Activated naive CD8-positive, alpha-beta T cell treated with anti-CD3 and anti-CD28 coated beads, Interleukin-2, amount 10 ng/mL, durations not matched to agents 7 days and 5 days (primary cell): ENCODE measurements at places on chromosomes 1 and 21. TPM values are rescaled to one million over a fixed set of nuclear protein-coding genes. Genes with fewer than 3 reads are reported as not detected.

Gene TSACC
- total RNA-seq: not detected

Gene CELA3A
- not detected for total RNA-seq

Gene SLAMF9
- not detected for total RNA-seq

Gene TNFRSF1B
- 215 TPM for total RNA-seq

Gene GNAT2
- 0.22 TPM for total RNA-seq

Gene MATN1
- total RNA-seq: not detected

Gene FAM78B
- not detected for total RNA-seq

Gene LAMC2
- not detected for total RNA-seq

Gene FMO1
- not detected for total RNA-seq

Gene HENMT1
- 32.3 TPM for total RNA-seq

Gene E2F2
- 44.2 TPM for total RNA-seq

Gene DNALI1
- not detected for total RNA-seq

Gene OLIG2
- total RNA-seq: not detected

Gene HHIPL2
- total RNA-seq: 0.19 TPM

Gene VHLL
- total RNA-seq: not detected

Gene HSPB7
- not detected for total RNA-seq

Gene FCRL5
- total RNA-seq: 0.37 TPM

Gene SH2D5
- 0.11 TPM for total RNA-seq

Gene S100A3
- not detected for total RNA-seq

Gene RNU1-4
- total RNA-seq: 3,257 TPM

Gene BATF3
- total RNA-seq: 9.8 TPM

Gene PTGFRN
- total RNA-seq: 0.19 TPM

Gene RGS1
- total RNA-seq: 10.1 TPM

Gene NTNG1
- total RNA-seq: 0.30 TPM

Gene RGSL1
- not detected for total RNA-seq

Gene LCE3D
- not detected for total RNA-seq

Gene HFM1
- total RNA-seq: not detected

Gene GABPB2
- 32.9 TPM for total RNA-seq

Gene TSPEAR
- total RNA-seq: not detected

Gene FCER1A
- total RNA-seq: not detected

Gene MROH9
- total RNA-seq: not detected

Gene FAAP20
- total RNA-seq: 61.0 TPM

Gene ITLN2
- total RNA-seq: not detected

Gene PIK3R3
- total RNA-seq: 3.7 TPM

Gene EIF4G3
- 35.8 TPM for total RNA-seq

Gene NEGR1
- total RNA-seq: not detected

Gene EXTL1
- not detected for total RNA-seq

Gene ADAM15
- 37.0 TPM for total RNA-seq

Gene OR2L8
- not detected for total RNA-seq

Gene C8B
- total RNA-seq: not detected

Gene PTGFR
- total RNA-seq: not detected

Gene VCAM1
- 0.51 TPM for total RNA-seq

Gene SPATA1
- total RNA-seq: 3.3 TPM

Gene LRRC7
- total RNA-seq: not detected

Gene FAM163A
- not detected for total RNA-seq

Gene GPR37L1
- not detected for total RNA-seq

Gene BMP8A
- not detected for total RNA-seq

Gene ANKRD45
- not detected for total RNA-seq

Gene SHISAL2A
- total RNA-seq: 28.8 TPM

Gene GPR161
- not detected for total RNA-seq

Gene LCE2C
- total RNA-seq: not detected

Gene THEM5
- total RNA-seq: not detected

Gene ZNF678
- total RNA-seq: 6.9 TPM

Gene C4BPB
- 1.0 TPM for total RNA-seq

Gene LMOD1
- total RNA-seq: not detected
